ENCODE measurements at places on chromosomes 3 and 15. TPM values are rescaled to one million over a fixed set of nuclear protein-coding genes. Genes with fewer than 3 reads are reported as not detected.
A peak's percentile ranks its signal among the peaks of the same experiment; 100 is the strongest.

ITIH4 gene
- total RNA-seq, result 3.0 TPM

SCN11A gene
- total RNA-seq, result not detected

CLDN18 gene
- 3.3 TPM for total RNA-seq

GRCh38 chr15:66369773-66370651 lies 13.5 kb upstream of the TIPIN start:
- H3K36me3 ChIP-seq, result no peaks in the 10 kb centered on the region
- DNase-seq, result no peak
- no peaks in the 10 kb centered on the region for H3K27me3 ChIP-seq
- H3K27ac ChIP-seq, result peak overlapping the region; percentile 76
- no peak overlapping the region for H3K4me3 ChIP-seq
- peaks cover 13% of the 10 kb centered on the region for H3K4me1 ChIP-seq

DNA sequence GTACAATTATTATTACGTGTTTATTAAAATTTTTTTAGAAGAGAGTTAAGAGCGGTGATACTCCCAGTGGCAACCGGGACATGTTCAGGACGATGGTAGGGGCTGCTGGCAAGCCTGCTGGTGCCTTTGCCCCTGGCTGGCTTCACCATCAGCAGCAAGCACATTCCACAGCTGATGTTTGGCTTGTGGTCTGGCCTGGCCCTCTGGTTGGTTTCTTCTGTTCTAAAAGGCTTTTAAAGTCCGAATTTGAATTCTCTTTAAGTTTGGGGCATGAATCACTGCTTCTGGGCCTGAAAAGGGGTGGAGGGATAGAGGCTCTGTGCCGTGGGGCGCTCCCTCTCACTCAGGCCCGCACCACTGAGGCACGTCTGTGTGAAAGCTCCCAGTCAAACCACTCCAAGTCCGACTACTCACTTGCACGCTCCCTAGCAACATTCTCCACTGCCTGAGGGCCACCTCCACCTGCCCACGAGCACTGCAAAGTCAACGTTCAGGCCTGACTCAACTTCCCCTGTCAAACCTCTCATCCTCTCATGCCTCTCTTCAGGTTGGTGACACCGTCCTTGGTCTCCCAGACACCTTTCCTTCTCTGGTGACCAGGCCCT lies 10.1 kb downstream of the ITGA11 start:
- no peak for DNase-seq
- no peak overlapping the region for H3K4me3 ChIP-seq
- peaks cover 16% of the 10 kb centered on the region for H3K4me1 ChIP-seq
- H3K27ac ChIP-seq, result no peak overlapping the region
- H3K36me3 ChIP-seq, result no peaks in the 10 kb centered on the region

DNA sequence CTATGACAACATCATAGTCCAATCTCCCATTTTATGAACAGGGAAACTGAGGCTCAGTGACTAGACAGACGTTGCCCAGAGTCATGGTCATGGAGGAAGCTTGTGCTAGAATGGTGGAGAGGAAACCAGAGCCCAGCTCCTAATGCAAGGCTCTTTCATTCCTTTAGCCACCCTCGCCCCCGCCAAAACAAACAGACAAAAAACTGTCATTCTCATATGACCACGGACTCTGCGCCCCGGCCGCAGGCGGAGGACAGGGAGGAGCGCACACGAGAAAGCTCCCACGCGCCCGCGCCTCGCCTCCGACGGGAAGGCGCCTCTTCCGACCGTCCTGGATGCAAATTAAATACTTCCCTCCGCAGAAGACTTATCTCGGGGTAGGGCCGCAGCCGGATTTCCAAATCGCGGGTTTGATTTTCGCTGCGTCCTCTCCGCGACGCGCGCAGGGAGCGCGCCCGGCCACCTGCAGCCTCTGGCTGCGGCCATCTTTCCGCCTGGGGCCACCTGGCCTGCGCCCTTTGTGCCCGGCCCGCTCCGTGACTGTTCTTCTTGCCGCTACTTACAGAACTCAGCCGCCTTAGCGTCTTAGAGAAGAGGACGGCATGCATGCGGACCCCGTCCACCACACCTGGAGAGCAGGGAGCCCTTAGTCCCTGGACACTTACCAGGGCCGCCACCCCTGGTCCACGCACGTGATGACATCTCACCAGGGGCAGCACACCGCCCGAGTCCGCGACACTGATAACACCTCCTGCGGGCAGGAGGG lies 670 bp upstream of the ATP13A3 start:
- no peaks in the 10 kb centered on the region for H3K27me3 ChIP-seq
- H3K27ac ChIP-seq, result peak overlapping the region; percentile 52
- peak; percentile 45 for DNase-seq

DNA sequence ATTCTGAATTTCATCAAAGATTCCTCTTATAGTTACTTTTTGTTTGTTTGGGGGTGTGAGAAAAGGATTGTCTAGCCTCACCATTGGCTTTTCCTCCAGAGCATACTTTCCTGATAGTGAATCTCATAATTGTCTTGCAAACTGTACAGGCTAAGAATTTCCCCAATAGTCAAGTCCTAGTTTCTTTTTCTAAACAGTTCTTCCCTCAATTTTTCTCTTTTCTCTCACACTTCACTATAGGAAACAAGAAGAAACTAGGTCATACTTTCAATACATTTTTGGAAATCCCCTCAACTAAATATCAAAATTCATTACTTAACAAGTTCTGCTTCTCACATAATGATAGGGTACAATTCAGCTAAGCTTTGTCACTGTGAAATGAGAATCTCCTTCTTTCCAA lies 241.9 kb downstream of the IL20RB start:
- no peaks in the 10 kb centered on the region for H3K4me1 ChIP-seq
- H3K27ac ChIP-seq, result no peak overlapping the region
- DNase-seq, result no peak
- no peak overlapping the region for H3K4me3 ChIP-seq

- no peak overlapping the region for H3K27ac ChIP-seq
- no peak overlapping the region for H3K4me3 ChIP-seq
- no peak for DNase-seq
- H3K36me3 ChIP-seq, result no peaks in the 10 kb centered on the region
- H3K4me1 ChIP-seq, result no peaks in the 10 kb centered on the region
- H3K27me3 ChIP-seq, result no peaks in the 10 kb centered on the region
Observed at GRCh38 chr15:70954733-70955132, 62.1 kb downstream of the LRRC49 start.

DNA sequence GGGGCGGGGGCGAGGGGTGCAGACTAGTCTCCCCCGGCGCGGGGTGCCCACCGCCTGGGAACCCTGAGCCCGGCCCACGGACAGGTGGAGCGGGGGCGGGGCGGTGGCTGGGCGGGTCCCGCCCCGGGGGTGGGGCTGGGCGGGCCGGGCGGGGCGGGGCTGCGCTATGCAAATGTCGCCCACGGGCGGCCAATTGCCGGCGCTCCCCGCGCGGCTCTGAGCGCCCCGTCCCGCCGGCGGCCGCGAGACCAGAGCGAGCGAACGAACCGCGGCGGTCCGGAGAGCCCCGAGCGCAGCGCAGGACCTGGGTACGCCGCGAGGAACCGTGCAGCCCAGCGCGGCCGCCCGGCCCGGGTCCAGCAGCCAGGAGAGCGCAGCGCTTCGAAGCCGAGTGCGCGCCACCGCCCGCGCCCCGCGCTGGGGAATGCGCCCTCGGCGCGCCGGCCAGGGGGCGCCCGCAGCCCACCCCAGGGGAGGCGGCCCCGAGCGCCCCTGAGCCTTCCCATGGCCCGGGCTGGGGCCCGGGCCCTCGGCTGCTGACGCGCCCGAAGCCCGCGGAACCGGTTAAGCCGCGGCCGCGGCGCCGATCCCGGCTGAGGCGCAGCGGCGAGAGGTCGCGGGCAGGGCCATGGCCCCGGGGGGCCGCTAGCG lies at the start of gene SEMA3F:
Gene SEMA3F, plus strand, starts transcription at position 485 of the 651 bp plus-strand sequence. CDS start 4,299 bp downstream, outside the sequence.
- peak; percentile 62 for DNase-seq
- H3K4me1 ChIP-seq, result peaks cover 22% of the 10 kb centered on the region
- H3K36me3 ChIP-seq, result peaks cover 13% of the 10 kb centered on the region
- H3K4me3 ChIP-seq, result peak within 1 kb of the TSS; percentile 75
- peak within 1 kb of the TSS; percentile 55 for H3K27ac ChIP-seq

DNA sequence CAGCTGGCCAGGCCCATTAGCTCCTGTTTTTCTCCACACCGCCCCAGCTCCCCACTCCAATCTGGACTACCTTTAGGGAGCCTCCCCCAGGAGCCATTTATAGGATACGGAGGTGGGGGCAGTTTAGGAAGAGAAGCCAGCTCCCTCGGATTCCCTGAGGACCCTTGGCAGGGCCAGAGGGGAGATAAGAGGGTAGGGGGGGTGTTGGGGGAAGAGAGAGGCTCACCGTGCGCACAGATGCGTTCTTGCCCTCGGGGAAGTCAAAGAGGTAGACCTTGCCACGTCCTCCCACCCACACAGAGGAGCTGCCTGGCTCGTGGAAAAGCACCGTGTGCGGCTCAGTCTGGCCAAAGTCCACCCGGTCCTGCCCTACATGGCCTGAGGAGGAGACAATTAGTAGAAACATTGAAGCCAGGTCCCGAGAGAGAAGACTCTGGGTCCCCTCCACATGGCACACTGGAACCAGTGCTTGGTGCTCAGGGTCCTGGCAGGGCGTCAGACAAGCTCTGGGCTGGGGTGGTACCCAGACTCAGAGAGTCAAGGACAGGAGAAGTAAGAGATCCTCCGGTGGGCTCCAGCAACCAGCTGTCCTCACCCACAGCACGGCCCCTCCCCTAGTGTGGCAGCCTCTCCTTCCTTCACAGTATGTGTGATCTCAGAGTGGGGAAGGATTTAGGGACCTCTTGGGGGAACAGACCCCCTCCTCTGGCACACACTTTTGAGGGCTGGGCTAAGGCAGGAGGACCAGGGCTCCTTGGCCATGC lies 15.0 kb downstream of the SEMA7A start:
- H3K27ac ChIP-seq, result no peak overlapping the region

DNA sequence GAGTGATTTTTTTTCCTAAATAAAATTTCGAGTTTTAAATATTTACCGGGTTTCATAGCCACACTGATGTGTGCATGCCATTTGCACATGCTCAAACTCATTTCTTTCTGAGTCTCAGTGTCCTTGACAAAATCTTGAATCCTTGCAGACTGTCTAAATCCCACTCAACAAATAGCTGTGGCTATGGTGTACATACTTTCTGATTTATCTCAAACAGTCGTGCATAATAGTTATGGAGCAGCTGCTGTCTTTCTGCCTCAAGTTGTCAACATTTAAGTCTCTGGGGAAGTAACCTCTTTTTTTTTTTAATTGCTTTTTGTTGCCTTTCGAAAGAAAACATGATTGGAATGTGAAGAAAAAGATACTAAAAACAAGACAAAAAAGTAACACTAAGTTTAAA lies 52.8 kb upstream of the UTS2B start:
- H3K36me3 ChIP-seq, result peaks cover 36% of the 10 kb centered on the region
- peaks cover 5% of the 10 kb centered on the region for H3K4me1 ChIP-seq
- DNase-seq, result no peak
- no peaks in the 10 kb centered on the region for H3K27me3 ChIP-seq

DNA sequence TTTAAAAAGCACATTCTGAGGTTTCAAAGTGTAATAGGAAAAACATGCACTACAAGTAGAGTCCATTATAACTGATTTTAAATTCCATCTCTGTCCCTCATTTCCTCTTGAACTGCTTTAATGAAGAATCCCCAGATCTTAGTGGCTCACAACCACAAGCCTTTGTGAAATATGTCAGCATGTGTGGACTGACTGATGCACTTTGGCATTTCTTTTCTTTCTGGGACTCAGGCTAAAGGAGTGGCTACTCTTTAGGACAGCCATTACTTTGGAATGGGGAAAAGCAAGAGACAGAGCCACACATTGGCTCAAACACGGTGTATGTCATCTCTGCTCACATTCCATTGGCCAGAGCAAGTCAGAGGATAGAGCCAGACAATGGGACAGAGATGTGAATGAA lies 139.6 kb downstream of the GRM7 start:
- no peak overlapping the region for H3K4me3 ChIP-seq
- DNase-seq, result no peak
- no peaks in the 10 kb centered on the region for H3K27me3 ChIP-seq
- no peaks in the 10 kb centered on the region for H3K4me1 ChIP-seq

GRCh38 chr3:4528819-4529600 lies 35.9 kb downstream of the ITPR1 start:
- H3K4me3 ChIP-seq, result no peak overlapping the region
- H3K36me3 ChIP-seq, result no peaks in the 10 kb centered on the region
- H3K27ac ChIP-seq, result no peak overlapping the region
- DNase-seq, result no peak
- H3K27me3 ChIP-seq, result no peaks in the 10 kb centered on the region

GRCh38 chr3:13347390-13347950 lies 72.7 kb downstream of the NUP210 start:
- H3K4me1 ChIP-seq, result peaks cover 2% of the 10 kb centered on the region
- no peak for DNase-seq
- H3K4me3 ChIP-seq, result no peak overlapping the region
- no peak overlapping the region for H3K27ac ChIP-seq
- H3K36me3 ChIP-seq, result peaks cover 6% of the 10 kb centered on the region

DNA sequence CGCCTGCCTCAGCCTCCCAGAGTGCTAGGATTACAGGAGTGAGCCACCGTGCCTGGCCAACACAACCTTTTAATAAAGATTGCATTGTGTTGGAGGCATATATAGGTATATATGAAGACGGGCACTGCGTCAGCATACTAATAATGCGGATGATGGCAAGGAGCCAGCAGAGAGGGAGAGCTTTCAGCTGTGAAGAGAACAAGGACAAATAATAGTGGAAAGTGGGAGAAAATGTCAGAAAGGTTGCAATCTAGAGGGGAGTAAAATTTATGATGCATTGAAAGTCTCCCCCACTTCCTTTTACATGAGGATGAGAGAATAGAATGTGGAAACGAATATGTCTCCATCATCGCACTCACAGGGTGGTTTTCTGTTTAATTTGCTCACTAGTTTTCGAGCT lies 170.5 kb upstream of the TBL1XR1 start:
- no peaks in the 10 kb centered on the region for H3K36me3 ChIP-seq
- DNase-seq, result no peak
- no peak overlapping the region for H3K4me3 ChIP-seq

- no peaks in the 10 kb centered on the region for H3K4me1 ChIP-seq
- DNase-seq, result no peak
- no peaks in the 10 kb centered on the region for H3K27me3 ChIP-seq
- no peaks in the 10 kb centered on the region for H3K36me3 ChIP-seq
- H3K27ac ChIP-seq, result no peak overlapping the region
Observed at GRCh38 chr15:60679256-60679655, 200.3 kb upstream of the ICE2 start.

DNA sequence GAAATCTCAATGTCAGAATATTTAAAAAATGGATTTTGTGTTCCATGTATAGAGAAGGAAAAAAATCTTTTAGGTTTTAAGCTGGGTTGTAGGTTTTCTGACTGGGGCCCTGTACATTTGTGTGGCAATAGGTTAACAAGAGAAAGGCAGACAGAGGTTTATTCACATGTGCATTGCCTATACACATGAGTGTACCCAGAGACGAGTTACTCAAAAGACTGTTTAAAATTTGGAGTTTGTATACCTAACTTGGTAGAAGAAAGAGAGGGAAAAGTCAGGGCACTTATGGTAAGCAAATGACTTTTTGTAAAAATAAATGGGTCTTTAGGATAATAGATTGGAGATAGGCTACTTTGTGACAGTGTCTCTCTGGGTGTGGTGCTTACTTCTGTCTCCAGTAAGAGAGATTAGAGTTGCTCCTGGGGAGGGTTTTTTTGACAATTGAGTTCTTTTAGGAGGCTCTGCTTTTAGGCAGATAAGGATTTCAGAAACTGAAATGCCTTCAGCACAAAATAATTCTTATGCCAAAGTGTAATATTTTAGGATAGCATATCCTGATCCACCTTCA lies 225.2 kb downstream of the TCF12 start:
- DNase-seq, result no peak
- H3K27ac ChIP-seq, result no peak overlapping the region
- no peaks in the 10 kb centered on the region for H3K4me1 ChIP-seq
- no peaks in the 10 kb centered on the region for H3K27me3 ChIP-seq
- no peaks in the 10 kb centered on the region for H3K36me3 ChIP-seq
